Right atrium auricular region (tissue), 2 donors: ENCODE measurements at places on chromosomes 16 and 17. TPM values are rescaled to one million over a fixed set of nuclear protein-coding genes. Genes with fewer than 3 reads are reported as not detected.

The SULT1A4 gene
- 18.2 TPM for total RNA-seq

The CDRT4 gene
- 0.94 TPM for total RNA-seq

The MRM1 gene
- 3.7 TPM for total RNA-seq

- H3K27me3 ChIP-seq: peaks cover 21% of the 10 kb centered on the region
- H3K4me3 ChIP-seq: peak overlapping the region; percentile 74
- H3K36me3 ChIP-seq: peaks cover 26% of the 10 kb centered on the region
- H3K27ac ChIP-seq: peak overlapping the region; percentile 88
These were observed 740 bp downstream of the AATF start for GRCh38 chr17:36949461-36949927.

- no peak overlapping the region for H3K27ac ChIP-seq
- H3K4me3 ChIP-seq: no peak overlapping the region
- no peaks in the 10 kb centered on the region for H3K36me3 ChIP-seq
- H3K4me1 ChIP-seq: no peaks in the 10 kb centered on the region
These were observed 839.6 kb upstream of the GOT2 start for GRCh38 chr16:59573528-59574271.

DNA sequence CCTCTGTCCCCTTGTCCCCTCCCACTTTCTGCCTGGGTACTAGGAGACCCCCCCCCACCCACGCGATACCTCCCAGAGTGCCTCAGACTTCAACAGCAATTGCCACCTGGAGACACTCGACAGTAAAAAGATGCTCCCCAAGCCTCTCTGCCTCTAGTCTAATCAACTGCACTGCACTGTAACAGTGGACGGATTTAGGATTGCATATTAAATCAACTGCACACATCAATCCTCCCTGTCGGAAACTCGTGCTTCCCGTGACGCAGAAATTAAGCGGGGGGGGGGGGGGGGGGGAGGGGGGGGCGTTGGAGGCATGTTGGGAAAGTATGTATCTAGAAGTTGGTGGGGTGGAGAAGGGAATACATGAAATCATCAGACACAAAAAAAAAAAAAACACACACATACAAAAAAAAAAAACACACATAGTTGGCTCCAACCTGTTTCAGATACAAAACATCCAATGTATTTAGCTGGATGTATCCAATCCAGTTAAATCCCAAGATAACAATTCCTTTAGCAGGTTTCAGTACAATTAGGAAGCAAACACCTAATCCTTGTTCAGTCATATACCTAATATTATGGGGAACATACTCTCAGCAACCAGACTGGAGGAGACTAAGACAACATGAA lies 29.7 kb downstream of the FAM222B start:
- DNase-seq: no peak
- H3K27me3 ChIP-seq: no peaks in the 10 kb centered on the region
- no peaks in the 10 kb centered on the region for H3K36me3 ChIP-seq
- peak overlapping the region; percentile 91 for H3K27ac ChIP-seq

- no peak overlapping the region for H3K27ac ChIP-seq
- no peak for DNase-seq
- no peak overlapping the region for H3K4me3 ChIP-seq
- H3K4me1 ChIP-seq: no peaks in the 10 kb centered on the region
- H3K36me3 ChIP-seq: no peaks in the 10 kb centered on the region
- H3K27me3 ChIP-seq: no peaks in the 10 kb centered on the region
These were observed 10.0 kb downstream of the TRPV3 start for GRCh38 chr17:3547628-3548027.

DNA sequence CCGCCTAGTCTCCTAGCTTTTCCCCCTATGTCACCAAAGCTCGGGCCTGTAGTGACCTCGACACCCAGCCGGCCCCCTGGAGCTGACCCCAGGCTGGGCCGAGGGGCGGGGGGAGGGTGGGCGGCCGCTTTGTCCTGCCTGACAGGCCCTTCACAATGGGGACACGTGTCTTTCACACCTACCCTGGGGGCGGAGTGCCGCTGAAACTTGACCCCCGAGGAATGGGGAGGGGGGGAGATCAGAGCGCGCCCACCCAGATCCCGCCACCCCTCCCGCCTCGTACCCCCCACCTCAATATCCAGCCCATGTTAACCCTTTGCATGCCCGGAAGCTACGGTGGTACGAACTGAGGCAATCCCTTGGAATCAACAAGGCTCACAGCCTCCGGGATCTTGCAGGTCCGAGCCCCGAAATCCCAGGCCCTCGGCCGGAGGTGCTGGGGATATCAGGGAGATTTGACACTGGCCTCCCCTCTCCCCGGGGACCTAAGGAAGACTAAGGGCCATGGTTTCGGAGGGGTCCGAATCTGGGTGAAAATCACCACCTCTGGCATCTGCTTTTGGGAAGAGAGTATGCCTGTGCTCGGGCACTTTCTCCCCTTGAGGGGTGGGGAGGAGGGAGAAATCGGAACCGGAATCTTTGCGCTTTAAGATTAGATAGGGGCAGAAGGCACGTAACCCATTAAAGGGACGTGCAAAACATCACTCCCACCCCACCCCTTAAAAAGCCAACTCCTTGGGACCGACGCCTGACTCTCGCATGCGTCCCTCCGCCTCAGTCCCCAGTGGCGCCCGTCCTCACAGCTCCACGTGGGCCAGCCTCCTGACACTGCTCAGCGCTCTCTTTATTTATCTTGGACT lies 2.6 kb downstream of the NOG start:
- peak overlapping the region; percentile 28 for H3K4me3 ChIP-seq
- no peaks in the 10 kb centered on the region for H3K36me3 ChIP-seq
- no peak for DNase-seq
- H3K27me3 ChIP-seq: no peaks in the 10 kb centered on the region
- peaks cover 56% of the 10 kb centered on the region for H3K4me1 ChIP-seq
- H3K27ac ChIP-seq: no peak overlapping the region

GRCh38 chr17:2701996-2702741 lies 9.4 kb downstream of the CLUH start:
- H3K36me3 ChIP-seq: peaks cover 61% of the 10 kb centered on the region
- no peaks in the 10 kb centered on the region for H3K4me1 ChIP-seq
- no peak overlapping the region for H3K4me3 ChIP-seq

DNA sequence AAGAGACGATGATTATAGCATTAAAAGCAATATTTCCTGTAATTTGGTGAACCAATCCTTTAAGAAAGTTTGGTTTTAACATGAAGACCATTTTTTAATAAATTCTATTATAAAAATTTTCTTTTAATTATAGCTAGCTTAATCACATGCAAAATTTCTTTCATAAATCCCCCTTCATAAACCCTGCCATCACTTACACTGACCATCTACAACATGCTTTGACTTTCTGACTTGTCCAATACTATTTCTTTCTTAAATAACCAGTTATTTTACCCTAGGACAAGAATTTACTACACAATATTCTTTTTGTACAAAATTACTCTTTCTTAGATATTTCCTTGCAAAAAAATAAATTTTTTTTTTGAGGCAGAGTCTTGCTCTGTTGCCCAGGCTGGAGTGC lies 1334.8 kb downstream of the CDH11 start:
- H3K36me3 ChIP-seq: no peaks in the 10 kb centered on the region
- H3K4me3 ChIP-seq: no peak overlapping the region
- no peaks in the 10 kb centered on the region for H3K4me1 ChIP-seq
- no peak for DNase-seq

DNA sequence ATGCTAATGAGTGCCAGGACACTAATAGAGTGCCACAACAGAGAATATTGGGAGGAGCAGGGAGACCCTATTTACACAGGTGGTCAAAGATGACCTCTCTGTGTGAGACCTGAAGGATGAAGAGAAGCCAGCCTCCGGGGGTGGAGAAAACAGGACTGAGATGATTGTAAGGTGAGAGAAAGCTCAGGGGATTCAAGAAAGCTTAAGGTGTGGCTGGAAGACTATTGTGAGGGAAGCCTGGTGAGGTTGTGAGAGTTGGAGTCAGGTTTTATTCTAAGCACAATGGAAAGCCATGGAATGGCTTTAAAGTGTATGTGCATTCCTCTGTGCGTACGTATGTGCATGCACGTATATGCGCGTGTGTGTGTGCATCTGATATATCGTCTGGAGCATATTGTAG lies 10.4 kb upstream of the MARCHF10 start:
- H3K27ac ChIP-seq: no peak overlapping the region
- no peak overlapping the region for H3K4me3 ChIP-seq
- H3K36me3 ChIP-seq: no peaks in the 10 kb centered on the region
- H3K4me1 ChIP-seq: peaks cover 6% of the 10 kb centered on the region
- no peaks in the 10 kb centered on the region for H3K27me3 ChIP-seq
- peak; percentile 18 for DNase-seq

DNA sequence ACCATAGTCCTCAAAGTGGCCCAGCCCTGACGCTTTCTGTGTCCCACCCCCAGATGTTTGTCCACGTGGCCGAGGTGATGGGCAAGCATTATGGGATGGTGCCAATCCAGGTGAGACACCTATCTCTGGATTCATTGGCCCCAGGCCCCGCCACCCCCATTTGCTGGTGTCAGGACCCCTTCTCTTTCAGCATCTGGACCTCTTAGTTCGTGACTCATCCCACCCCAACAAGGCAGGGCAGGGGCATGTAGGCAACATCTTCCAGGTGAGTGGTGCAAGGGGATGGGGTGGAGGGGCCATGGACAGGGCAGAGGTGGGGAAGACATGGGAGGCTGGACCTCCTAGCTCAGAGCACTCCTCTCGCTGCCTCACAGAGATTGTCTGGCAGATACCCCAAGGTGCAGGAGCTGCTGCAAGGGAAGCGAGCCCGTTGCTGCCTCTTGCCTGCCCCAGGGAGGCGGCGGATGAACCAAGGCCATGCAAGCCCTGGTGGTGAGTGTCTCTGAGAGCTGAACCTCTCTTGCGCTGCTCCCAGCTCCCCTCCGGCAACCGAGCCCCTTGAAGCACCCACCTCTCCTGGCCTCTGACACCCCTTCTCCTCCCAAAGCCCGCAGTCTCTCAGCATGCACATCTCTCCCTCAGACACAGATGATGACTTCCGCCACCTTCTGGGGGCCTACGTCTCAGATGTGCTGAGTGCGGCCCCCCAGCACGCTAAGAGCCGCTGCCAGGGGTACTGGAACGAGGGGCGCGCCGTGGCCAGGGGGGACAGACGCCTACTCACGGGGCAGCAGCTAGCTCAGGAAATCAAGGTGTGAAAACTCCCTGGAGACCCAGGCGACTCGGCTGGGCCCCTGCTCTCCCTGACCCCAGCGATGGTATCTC lies 3.6 kb downstream of the RNF112 start:
- no peaks in the 10 kb centered on the region for H3K27me3 ChIP-seq
- H3K4me1 ChIP-seq: no peaks in the 10 kb centered on the region
- H3K36me3 ChIP-seq: no peaks in the 10 kb centered on the region
- no peak overlapping the region for H3K27ac ChIP-seq
- H3K4me3 ChIP-seq: no peak overlapping the region

- H3K27me3 ChIP-seq: no peaks in the 10 kb centered on the region
- no peak overlapping the region for H3K4me3 ChIP-seq
- DNase-seq: no peak
- no peaks in the 10 kb centered on the region for H3K4me1 ChIP-seq
- no peak overlapping the region for H3K27ac ChIP-seq
- H3K36me3 ChIP-seq: no peaks in the 10 kb centered on the region
These were observed 33.5 kb upstream of the NUFIP2 start for GRCh38 chr17:29327412-29327811.

DNA sequence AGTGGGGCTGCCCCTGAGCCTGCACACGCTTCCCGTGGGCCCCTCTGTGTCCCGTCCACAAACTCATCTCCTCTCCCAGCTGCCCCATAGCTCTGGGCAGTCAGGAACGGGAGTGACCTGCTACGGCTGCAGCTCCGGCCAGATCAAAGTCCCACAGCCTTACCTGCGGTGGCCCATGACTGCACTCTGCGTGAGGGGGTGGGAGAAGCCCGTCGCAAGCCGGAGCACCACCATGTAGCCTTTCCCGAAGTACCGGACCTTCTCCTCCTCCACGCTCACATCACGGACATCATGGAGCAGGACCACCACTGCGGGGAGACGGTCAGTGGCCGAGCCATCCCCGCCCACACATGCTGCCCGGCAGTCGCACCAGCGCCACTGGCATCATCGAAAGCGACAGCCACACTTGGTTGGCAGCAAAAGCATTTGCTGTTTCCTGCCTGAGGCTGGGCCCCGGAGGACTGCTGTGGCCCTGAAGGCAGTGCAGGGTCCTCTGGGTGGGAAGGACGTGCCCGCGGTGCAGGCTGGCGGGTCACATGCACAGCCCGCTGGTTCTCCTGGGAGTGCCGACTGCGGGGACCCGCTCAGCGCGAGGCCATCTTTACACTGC lies 6.2 kb downstream of the CYBC1 start:
- no peaks in the 10 kb centered on the region for H3K27me3 ChIP-seq
- no peak overlapping the region for H3K27ac ChIP-seq
- H3K4me1 ChIP-seq: no peaks in the 10 kb centered on the region

DNA sequence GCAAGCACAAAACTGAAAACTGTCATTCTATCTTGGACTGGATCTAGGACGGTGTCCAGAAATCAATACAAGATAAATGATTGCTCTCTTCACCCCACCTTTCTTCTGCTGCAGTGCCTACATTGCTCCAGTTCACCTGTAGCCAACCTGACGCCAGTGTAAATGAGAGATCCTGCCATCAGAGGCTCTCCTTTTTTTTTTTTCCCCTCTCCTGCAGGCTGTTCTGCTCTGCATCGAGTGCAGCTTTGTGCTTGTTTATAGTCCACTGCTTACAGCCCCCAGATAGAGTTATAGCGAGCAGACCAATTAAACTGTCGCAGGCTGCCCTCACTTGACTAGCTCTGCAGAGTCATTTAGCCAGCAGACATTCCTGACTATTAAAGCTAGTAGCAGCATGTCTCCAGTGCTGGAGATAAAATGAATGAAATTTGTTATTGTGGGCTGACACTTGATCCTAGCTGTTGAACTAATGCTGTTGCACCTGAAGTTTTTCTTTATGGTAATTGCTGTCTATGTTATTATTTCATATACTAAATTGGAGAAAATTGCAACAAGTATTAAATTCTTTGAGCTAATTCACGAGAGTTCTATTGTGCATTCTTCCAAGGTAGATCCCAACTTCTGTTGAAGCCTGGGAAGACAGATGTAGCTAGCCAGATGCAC lies 257.1 kb downstream of the FTO start:
- H3K36me3 ChIP-seq: no peaks in the 10 kb centered on the region
- no peak for DNase-seq
- no peaks in the 10 kb centered on the region for H3K4me1 ChIP-seq
- no peak overlapping the region for H3K27ac ChIP-seq
- no peak overlapping the region for H3K4me3 ChIP-seq
- H3K27me3 ChIP-seq: no peaks in the 10 kb centered on the region

DNA sequence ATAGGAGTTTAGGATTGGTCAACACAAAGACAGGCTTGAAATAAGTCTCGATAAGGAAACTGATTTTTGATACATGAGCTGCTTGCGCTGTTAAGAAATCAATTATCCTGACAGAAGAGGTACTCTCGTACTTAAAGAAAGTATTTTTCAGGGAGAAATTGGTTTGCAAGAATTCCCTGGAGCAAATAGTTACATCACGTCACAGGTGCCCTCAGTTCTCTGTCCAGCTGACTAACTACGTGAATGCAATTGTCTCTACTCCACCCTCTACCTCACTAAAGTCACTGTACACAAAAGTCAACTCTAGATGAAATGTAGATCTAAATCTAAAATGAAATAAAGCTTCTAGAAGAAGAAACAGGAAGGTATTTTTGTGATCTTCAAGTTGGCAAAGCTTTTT lies 130.6 kb upstream of the KCNJ16 start:
- H3K27ac ChIP-seq: no peak overlapping the region
- H3K4me3 ChIP-seq: no peak overlapping the region
- no peaks in the 10 kb centered on the region for H3K27me3 ChIP-seq
- no peaks in the 10 kb centered on the region for H3K4me1 ChIP-seq
- DNase-seq: no peak
